NCI-H1105 (cell line): ENCODE measurements at places on chromosomes 5 and 9.

DNA sequence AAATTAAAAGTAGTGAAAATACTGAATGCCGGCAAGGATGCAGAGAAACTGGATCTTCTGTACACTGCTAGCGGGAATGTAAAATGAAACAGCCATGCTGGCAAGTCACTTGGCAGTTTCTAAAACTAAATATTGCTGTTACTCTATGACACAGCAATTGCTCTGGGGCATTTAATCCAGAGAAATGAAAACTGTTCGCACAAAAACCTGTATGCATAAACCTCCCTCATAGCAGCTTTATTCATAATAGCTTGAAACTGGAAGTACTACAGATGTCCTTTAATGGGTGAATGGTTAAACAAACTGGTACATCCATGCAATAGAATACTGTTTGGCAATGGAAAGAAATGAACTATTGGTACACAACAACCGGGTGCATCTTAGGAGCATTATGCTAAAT lies 167.2 kb downstream of the ARHGAP26 start:
- DNase-seq: no peak

DNA sequence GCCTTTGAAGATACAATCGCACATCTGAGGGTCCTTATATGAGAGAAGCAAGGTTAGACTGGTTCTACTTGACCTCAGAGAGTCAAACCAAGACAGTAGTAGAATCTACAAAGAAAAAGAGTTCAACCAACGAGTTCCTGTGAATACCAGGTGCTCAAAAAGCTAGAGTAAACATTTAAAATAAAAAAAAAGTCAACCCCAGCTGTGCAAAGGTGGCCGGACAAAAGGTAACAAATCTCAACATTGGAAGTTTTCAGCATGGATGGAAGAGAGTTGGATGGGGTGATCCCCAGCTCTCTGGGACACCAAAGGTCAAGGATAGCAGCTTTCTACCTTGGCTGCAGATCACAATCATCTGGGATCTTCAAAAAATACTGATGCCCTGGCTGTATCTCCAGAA lies 14.4 kb downstream of the SHB start:
- DNase-seq: no peak

GRCh38 chr5:41415242-41415641 lies 95.2 kb downstream of the PLCXD3 start:
- no peak for DNase-seq

DNA sequence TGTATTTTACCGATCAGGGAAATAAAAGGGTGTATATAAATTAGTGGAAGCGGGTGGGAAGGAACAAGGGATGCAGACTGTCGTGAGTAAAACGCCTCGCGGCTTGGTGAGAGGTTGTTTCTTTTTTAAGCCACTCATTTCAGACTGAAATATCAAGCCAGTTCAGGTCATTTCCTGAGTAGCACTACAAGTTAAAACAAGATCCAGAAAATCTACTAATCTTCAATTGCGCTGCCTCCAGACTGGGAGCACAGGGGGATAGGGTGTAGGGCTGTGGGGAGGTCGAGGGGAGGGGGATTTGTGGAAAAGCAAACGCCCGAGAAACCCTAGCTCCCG lies 140.8 kb downstream of the TSSK1B start:
- no peak for DNase-seq

GRCh38 chr5:176646707-176647029 lies 616 bp upstream of the TSPAN17 start:
- DNase-seq: no peak
